ENCODE measurements at places on chromosomes 12 and 14.

GRCh38 chr12:120473807-120474615 lies 4.5 kb upstream of the SRSF9 start:
- DNase-seq, result no peak

DNA sequence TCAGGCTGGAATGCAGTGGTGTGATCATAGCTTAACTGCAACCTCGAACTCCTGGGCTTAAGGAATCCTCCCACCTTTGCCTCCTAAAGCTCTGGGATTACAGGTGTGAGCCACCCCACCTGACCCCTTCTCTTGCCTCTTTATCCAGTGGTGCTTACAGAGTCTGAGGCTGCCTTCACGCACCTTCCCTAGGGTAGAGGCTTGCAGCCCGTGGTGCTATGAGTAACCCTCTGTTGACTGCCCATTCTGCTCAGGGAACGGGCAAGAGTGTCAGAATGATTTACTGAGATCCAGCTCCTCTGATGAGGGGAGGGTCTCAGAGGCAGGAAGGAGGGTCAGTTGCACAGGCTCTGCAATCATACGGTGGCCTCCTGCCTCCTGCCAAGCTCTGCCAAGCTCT lies 125.1 kb upstream of the TBX3 start:
- no peak for DNase-seq

DNA sequence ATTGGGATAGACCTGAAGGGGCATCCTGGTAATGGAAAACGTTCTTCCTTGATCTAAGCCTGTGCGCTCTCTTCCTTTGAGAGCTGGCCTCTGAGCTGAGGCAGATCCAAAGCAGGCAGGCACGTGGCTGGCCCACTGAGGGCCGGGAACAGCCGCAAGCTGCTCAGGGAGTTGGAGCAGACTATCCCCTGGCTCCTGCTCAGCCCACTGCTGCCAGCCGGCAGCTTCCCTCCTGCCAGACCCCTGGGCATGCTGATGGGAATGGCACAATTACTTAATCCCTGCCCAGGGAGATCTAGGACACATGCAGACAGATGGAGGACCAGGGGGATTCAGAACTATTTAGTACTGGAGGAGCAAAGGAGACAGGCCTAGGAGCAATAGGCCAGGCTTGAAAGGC lies 14.4 kb downstream of the NEUROD4 start:
- DNase-seq, result peak; percentile 60

- DNase-seq, result peak; percentile 71
Measured at GRCh38 chr12:93376436-93377251, 1.1 kb upstream of the NUDT4 start.

GRCh38 chr12:31861360-31861759 lies 97.9 kb upstream of the RESF1 start:
- no peak for DNase-seq

All from Ammon's horn (tissue), 1 donor.